Occipital lobe (tissue), 3 donors: ENCODE measurements at places on chromosomes 3 and 15.

- DNase-seq, result no peak
These were observed 8.7 kb upstream of the ACAP2 start for GRCh38 chr3:195451373-195452015.

DNA sequence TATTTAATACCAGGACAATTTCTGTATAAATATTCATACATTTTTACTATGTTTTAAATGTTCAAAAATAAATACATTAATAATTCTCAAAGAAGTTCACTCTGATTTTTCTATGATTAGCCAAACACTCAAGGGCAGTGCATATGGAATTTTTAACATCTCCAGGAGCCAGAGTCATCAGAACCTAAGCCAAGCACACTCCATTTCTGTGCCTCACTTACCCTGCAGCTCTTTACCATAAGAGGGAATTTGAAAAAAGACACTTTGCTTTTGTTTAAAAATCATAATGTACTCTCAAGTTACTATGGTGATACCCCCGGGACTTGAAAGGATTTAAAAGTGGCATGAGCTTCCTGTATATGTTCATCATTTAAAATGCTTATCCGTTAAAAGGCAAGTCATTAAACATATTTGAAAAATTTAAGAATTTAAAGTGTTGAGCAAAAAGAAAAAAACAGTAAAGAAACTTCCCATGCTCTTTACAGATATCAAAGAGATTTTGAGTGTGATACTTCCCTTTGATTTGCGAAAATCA, 747.4 kb upstream of the NECTIN3 start:
- DNase-seq, result no peak

GRCh38 chr3:76132154-76132470, 346.8 kb upstream of the ZNF717 start:
- DNase-seq, result no peak

DNA sequence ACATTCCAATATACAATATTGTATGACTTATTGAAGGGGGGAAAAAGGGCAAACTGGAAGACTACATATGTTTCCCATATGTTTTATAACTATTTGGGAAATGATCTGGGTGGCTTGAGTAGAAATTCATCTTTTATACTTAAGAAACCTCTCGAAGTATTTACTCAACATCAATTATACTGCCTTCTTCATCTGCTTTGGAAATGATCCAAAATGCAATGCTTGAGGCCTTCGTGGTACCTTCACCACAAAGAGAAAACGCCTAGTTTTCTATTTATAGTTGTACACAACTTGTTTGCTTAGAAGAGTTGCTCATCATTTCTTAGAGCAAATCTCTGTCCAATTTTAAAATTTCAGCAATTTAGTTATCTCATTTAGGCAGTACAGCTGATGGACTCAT, 18.8 kb downstream of the ACKR4 start:
- no peak for DNase-seq

GRCh38 chr15:38809621-38810020, 245.0 kb upstream of the RASGRP1 start:
- no peak for DNase-seq

DNA sequence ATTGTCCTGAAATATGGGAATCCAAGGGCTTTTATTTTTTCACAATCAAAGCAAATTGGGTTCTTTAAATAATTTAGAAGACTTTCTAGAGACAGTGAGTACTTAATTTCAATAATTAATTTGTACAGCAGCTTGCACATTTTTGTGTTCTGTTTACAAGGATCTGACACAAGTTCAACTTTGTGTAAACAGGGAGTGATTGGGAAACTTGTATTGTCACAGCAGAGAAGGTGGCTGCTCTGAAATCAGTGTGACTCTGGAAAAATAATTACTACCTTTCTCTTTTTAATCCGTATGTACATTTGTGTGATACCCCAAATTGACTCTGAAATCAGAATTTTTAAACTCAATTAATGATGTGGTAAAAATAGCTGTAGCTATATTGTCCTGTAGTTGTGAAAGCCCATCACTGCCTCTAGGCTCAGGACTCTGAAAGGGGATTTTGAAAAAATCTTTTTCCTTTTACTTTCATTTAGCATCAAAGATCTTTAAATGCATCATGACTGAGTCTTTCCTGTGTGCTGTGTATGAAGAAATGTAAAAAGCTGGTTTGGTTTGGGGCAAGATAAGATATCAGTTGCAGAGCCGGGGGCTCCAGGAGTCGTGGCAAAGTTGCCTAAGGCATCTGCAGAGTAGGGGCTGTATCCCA, 45.1 kb downstream of the MFSD1 start:
- DNase-seq, result no peak

DNA sequence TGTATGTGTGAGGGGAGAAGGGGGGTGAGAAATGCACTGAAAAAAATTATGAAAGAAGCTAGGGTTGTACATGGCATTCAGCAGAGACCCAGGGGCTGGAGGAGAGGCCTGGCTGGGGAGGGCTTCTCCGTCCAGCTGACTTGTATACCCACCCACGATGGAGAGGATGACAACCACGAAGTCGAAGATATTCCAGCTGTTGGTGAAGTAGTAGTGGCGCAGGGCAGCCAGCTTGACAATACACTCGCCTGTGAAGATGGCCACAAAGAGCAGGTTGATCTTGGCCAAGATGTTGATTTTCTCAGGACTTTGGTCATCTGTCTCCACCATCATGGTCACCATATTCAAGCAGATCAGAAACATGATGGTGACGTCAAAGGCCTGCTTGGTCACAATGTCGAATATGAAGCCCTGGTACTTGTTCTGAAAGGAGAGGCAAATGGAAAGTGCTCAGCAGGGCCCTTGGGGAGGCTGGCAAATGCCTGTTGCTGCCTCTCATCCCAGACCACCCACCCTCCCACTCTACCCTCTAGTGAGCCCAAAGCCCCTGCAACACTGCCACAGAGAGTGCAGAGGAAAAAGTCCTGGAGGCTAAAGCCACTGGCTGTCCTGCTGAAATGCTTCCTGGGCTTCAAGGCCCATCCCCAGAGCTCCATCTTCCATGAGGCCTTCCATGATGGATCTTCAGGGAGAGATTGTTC, 58.1 kb downstream of the EXOG start:
- DNase-seq, result no peak

- no peak for DNase-seq
These were observed 7.3 kb upstream of the CYP11A1 start for GRCh38 chr15:74374648-74375302.
